ENCODE measurements at places on chromosomes 12 and 14.

- no peak for DNase-seq
Observed at GRCh38 chr12:16600525-16600924, 5.4 kb downstream of the LMO3 start.

DNA sequence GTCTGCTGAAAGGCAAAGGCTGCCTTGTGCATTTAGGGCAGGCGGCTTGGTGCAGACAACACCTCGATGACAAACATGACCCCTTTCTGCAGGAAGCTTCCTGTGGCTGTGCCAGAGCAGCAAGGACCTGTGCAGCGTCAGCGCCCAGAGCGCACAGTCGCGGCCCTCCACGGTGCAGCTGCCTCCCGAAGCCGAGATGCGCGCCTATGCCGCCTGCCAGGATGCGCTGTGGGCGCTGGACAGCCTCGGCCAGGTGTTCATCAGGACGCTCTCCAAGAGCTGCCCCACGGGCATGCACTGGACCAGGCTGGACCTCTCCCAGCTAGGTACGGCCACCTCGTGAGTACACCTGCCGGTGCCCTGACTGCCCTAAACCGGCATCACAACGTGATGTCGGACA is 57.3 kb downstream of the ANKRD9 start:
- no peak for DNase-seq

DNA sequence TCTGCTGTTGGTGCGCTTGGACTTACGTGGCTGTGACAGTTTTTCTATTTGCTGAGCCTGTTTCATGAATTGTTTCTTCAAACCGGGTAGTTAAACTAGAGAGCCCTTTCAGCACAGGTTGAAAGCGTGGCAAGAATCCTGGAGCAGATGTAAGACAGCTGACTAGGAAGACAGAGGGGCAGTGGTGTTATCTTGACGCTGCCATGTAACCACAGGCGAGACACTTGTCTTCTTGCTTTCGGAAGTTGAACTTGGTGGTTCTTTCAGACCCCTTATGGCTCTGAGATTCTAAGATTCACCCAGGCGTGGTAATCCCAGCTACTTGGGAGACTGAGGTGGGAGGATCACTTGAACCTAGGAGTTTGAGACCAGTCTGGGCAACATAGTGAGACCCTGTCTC is 4.3 kb downstream of the EMP1 start:
- no peak for DNase-seq

- DNase-seq, result no peak
Observed at GRCh38 chr14:73208390-73208789, 28.9 kb upstream of the PAPLN start.

DNA sequence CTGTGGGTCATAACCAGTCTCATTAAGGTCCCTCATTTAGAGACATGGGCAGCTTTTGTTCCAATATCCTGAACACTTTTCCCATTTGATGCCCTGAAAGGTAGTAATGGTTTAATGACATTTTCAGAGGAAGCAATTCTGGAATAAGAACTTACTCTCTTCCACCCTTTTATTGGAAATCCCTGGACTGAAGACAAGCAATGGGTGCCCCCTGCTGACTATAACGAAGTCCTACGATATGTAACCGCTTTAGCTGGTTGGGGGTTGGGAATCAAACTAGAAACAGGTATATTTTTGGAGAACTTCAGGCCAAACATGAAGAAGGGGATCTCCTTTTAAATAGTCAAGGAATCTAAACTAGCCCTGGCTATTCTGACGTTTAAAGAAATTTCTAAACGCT is 20.5 kb downstream of the SARNP start:
- DNase-seq, result no peak

- DNase-seq, result no peak
Observed at GRCh38 chr12:89389755-89390661, 37.7 kb upstream of the DUSP6 start.

DNA sequence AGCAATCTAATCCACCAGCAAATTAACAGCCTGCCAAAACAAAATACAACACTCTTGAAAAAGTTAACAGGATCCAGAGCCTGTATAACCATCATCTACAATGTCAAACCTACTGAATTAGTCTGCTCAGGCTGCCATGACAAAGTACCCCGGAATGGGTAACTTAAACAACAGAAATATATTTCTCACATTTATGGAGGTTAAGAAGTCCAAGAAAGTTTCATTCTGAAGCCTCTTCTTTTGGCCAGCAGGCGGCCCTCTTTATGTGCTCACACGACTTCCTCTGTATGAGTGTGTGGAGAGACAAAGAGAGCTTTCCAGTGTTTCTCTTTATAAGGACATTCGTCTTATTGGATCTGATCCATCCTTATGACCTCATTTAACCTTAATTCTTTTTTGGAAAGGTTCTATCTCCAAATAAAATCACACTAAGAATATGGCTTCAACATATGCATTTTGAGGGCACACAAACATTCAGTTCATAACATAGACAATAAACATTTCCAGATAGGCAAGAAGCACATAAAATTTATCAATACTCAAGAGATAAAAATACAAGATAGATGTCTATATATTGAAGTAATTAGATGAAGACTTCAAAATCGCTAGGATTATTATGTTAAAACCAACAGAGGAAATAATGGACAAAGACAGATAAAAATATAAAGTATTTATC is 5.9 kb upstream of the RERG start:
- no peak for DNase-seq

DNA sequence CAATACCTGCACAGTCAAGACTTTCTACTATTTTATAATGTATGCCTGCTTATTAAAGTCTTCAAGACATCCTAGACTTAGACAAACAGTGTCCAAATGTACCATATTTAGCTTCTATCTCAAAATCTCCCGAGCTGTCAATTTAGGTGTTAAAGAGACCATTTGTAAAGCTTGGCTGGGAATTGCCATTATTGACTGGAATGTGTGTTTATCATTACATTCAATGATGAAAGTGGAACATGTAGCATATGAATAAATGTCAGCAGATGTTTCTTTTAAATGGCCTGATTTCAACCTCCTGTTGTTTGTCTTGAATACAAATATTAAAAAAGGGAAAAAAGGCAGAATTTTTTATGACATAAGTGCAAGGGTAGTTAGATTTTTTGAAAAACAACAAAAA is 572.3 kb downstream of the PRKD1 start:
- no peak for DNase-seq

DNA sequence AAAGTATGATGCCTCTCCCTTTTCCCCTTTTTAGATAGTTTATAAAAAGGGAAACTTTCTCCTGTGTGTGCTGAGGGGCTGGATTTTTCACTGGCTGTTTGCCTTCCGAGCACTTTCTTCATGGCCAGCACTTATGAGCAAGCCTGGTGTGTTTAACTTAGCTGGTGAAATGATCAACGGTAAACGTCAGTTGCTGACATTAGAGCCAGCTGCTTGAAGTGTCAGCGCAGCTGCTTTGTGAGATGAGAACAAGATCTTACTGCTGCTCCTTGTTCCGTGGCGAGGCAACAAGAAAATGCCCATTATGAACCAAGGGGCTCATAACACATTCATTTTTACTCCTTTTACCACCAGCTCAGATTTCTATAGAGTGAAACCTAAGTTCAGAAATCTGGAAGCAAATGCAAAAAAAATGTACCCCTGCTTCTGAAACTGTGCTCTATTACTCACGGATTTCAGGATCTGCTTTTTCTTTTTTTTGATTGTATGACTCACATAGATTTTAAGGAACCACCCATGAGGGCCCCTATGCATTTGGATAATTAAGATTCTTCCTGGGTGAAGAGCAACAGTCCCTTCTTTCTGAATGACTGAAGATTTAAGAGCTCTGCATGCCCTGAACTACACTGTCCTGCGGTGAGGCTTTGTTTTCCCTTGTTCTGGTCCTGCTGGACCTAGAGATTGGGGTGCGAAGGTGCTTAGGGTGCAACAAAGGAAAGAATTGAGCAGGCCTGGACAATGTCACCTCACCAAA is 74.3 kb upstream of the CPM start:
- DNase-seq, result no peak

DNA sequence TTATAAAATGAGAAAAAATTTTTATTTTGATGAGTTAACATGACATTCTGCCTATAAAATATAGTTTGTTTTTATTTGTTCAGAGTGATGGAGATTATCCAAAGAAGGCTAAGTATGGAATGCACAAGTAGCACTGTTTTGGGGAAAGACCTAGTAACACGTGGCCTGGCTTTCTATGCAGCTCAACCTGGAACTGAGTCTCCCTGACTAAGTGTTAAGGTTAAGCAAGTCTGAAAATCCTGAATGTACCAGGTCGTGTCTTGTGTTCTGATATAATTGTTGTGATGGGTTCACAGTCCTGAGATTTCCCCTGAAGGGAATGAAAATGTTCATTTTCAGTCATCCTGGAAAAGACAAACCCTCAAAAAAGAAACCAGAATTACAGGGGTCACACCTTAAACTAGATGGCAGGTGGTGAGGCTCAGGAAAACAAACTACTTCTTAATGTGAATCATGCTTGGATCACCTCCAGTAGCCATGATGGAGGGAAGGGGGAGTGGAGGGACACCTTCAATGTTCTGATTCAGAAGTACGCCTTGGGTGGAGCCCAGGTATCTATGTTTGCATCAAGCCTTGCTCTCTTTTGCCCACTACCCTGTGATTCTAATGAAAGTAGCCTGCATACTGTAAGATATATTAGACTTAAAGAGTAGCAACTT is 236.8 kb downstream of the ALX1 start:
- DNase-seq, result no peak
